GOT3 (cell line): ENCODE measurements at places on chromosomes 1 and 21.

DNA sequence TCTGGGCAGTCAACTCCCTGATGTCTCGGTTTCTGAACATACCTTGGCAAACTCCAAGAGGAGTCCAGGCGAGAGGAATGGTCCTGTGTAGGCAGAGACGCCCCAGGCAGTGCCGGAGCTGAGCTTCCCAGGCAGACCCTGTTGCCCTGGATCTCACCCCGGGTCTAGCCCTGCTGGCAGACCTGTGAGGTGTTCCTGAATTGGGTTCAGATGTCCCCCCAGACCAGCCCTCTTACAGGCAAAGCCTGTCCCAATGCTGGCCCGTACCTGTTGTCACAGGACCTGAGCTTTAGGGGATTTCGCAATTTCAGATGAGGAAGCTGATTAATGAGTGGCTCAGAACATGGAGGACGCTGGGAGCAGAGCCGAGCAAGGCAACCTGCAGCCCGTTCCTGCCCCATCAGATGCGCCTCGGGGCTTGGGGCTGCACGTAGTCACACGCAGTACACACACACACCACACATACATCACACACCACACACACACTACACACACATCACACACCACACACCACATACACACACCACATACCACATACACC lies 38.5 kb upstream of the PDE9A start:
- no peak for DNase-seq

- DNase-seq: no peak
Observed at GRCh38 chr1:77506771-77507170, 175.7 kb downstream of the ZZZ3 start.

- DNase-seq: no peak
Observed at GRCh38 chr1:21669258-21670058, at the start of gene RAP1GAP. TSS of gene RAP1GAP (minus strand) at chr1:21669357. CDS start at chr1:21620032, 49,325 bp downstream.

DNA sequence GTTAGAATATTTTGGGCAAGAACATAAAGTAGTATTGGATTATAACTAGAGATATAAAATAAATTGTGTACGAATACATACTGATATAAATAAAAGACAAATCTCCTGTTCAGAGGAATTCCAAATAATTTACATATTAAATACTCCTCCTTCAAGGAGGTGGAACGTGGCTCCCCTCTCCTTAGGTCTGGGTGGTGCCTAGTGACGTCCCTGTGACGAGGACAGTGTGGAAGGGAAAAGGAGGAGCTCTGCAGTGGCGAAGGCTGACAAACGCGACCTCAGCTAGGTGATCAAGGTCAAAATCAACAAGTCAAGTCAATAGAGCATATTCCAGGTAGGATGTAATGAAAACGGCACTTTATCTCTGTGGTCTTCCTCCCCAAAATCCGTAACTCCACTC lies 310.0 kb downstream of the SMYD3 start:
- no peak for DNase-seq

- DNase-seq: no peak
Observed at GRCh38 chr1:21526441-21526840, 17.2 kb downstream of the ALPL start.

- no peak for DNase-seq
Observed at GRCh38 chr1:47906527-47907176, 90.5 kb downstream of the TRABD2B start.

DNA sequence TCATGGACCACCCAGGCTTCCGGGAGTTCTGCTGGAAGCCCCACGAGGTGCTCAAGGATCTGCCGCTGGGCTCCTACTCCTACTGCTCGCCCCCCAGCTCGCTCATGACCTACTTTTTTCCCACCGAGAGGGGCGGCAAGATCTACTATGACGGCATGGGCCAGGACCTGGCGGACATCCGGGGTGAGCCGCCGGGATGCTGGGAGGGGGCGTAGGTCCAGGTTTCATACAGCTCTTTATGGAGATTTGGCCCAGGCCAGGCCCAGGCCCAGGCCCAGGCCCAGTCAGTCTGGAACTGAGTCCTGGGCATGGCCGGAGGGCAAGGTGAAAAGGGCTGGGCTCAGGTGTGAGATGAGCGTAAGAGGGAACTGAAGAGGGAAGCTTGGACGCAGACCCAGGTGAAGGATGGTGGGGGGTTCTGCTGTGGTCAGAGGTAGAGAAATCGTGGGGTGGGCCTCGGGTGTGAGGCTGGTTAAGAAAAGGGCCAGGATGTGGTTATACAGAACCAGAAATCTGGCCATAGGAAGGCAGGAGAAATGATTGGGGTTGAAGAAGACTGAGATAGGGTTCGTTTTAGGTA lies 23.0 kb downstream of the DISP3 start:
- DNase-seq: no peak

DNA sequence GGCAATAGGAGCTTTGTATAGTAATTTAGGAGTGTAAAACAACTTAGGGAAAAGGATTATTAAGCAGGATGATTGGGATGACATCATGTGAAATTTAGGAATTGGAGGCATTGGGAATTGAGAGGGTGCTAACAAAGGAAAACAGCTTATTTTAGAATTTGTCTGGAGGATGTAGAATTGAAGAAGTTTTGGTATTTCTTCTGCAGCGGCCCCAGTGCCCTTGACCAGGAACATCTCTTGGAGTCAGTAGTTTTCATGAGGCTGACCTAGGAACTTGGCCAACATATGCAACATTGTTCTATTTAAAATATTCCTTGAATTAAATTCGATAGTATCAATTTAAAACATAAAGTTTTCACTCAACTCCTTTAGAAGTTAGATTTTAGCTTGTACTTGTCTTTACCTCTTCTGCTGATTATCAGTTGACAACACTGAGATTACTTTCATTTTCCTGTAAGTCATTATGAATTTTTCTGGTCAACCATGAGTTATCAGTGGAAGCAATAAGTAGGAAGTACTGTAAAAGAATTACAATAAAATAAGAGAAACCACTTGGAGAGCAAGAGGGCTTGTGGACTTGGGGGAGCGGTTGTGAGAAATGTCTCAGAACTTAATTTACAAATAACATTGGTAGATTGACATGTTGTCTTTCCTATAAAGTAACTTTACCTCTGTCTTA lies 52.8 kb downstream of the DYRK1A start:
- no peak for DNase-seq

DNA sequence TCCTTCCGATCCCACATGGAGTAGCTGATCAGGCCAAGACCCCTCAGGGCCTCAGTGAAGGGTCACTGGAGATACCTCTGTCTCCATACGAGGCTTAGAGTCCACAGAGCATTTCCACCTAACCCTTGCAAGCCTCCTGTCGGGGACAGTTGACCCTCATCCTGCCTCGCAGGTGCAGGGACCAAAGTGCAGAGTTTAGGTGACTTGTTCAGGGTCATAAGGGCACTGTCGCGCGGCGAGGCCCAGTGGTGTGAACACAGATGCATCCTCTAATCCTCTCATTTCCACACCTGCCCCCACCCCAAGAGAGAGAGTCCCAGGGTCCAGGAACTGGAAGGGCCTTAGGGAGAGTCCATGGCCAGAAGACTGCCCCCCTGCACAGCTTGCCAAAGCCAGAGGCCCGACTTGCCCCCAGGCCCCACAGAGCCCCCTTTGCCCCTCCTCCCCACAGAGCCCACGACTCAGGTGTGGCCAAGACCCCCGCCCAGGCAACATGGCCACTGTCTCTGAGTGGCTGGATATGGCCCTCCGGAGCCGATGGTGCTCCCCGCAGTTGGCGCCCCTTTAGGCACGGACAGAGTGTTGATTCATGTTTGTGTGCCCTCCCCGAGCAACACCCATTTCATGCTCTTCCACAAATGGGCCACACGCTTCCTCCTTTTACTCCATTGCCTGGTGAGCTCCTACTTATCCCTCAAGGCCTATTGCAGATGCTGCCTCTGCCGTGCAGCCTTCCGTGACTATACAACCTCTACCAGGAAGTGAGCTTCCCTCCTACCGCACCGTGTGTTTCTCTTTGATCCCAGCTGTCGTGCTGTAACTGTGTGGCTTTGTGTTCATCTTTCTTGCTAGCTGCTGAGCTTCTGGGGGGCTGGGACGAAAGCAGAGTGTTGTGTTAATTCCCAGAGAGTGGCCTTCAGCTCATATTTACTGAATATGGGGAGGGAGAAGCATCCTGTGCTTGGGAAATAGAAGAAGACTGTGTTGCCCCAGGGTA lies 1.7 kb downstream of the TRPM2 start:
- no peak for DNase-seq

- DNase-seq: no peak
Observed at GRCh38 chr1:20373286-20373685, 82.6 kb downstream of the VWA5B1 start.

- DNase-seq: no peak
Observed at GRCh38 chr1:218346391-218347204, 1.5 kb downstream of the TGFB2 start.

DNA sequence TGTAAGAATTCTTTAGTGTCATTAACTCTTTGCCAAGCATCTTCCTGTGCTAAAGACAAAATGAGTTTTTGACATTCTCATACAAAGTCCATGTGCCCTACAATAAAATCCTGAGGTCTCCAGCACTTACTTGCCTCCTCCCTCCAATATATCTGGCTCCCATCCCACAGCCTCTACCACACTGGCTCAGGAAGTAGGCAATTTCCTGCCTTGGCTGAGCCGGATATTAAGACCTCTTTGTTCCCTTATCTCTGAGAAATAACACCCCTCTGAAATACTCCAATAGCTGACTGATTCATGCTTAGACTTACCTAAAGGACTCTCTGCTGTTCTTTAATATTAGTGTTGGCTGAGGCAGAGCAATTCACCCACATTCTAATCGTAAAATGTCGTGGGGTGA lies 37.6 kb upstream of the GORAB start:
- DNase-seq: no peak

DNA sequence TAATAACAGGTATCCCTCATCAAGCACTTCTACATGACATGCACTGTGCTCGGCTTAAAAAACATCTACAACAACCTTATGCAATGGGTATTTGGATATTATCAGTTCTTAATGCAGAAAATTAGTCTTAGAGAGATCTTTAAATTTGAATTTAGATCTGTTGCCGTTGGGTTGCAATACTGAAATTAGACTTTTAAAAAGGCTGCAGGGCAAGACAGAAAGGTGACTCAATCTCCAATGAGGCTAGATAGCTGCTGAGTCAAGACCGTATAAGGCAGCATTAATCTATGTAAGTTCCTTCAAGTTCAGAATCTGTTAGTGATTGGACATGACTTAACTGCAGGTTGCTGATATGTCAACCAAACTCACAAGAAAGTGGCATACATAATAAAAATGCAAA lies 37.3 kb downstream of the OLFM3 start:
- no peak for DNase-seq

GRCh38 chr1:11352816-11353799 lies 80.1 kb downstream of the UBIAD1 start:
- DNase-seq: no peak

DNA sequence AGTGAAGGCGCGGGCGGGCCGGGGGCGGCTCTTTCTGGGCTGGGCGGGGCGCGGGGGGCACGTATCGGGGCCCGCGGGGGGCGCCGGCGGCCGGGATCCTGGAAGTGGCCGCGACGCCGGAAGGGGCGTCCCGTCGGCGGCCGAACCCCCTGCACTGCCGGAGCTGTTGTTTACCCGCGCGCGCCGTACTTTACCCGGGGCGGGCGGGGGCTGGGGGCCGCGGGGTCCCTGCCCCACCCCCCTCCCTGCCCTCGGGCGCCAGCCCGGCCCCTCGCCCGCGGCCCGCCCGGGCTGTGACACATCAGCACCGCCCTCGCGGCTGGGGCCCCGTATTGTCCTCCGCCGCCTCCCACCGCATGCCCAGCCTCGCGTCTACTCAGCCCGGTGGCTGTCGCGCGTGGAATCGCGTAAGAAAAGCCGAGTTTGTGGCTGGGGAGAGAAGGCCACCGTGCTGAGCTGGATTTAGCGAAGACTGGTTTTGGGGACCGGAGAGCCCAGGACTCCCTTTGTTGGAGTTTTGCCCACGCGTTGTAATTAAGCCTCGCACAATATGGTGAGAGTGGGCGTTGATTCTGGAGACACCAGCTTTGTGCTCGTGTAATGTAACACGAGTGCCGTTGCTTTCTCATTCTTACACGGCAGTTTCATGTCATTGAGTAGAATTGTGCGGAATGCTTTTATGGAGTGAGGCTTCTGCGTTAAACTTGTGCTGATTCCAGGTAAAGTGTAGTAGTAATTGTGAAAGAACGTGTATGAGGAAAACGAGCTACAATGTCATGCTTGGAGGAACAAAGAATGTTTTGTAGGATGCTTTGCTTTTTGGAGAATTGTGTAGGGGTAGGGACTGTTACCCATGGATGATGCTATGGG lies 559 bp downstream of the BACH1 start:
- DNase-seq: peak; percentile 34
